ENCODE measurements at places on chromosomes 3 and 15.

- DNase-seq: no peak
Observed at GRCh38 chr15:78265752-78266224, 1.4 kb downstream of the DNAJA4 start.

DNA sequence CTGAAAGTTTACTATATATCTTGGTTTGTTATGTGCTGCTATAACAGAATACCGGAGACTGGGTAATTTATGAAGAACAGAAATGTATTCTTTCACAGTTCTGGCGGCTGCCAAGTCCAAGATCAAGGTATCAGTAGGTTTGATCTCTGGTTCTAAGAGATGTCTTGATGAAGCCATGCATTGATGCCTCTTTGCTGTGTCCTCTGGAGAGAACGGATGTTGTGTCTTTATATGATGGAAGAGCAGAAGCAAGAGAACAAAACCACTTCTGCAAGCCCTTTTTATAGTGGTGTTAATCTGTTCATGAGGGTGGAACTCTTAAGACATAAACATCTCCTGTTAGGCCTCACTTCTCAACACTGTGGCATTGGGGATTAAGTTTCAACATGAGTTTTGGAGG is 62.7 kb downstream of the TCF12 start:
- DNase-seq: no peak

GRCh38 chr3:42749753-42750231 is 23.3 kb downstream of the CCDC13 start:
- no peak for DNase-seq

- no peak for DNase-seq
Observed at GRCh38 chr3:23880703-23881339, 36.0 kb downstream of the NKIRAS1 start.

GRCh38 chr15:40050788-40051470 is 11.9 kb upstream of the SRP14 start:
- DNase-seq: no peak

- DNase-seq: no peak
Observed at GRCh38 chr3:66778777-66779176, 219.3 kb upstream of the KBTBD8 start.

DNA sequence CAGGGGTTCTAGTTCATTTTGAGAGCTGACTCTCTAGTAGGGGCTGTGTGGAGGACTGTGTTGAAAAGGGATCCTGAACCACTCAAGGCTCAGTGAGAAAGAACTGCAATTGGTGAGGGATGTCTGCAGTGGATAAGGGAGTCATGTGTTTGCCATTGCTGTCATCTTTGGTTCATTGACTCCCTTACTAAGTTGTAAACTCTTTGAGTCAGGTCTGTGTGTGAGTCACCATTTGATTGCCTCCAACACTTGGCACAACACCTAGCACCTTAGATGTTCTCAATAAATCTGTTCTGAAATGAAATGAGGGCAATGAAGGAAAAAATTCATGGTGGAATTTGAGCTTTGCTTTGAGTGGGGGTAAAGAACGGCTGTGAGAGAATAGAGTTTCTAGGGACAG is 51.7 kb downstream of the PLS1 start:
- no peak for DNase-seq

- no peak for DNase-seq
Observed at GRCh38 chr3:139930211-139930610, 4.8 kb upstream of the CLSTN2 start.

GRCh38 chr3:4904811-4905695 is 74.2 kb upstream of the BHLHE40 start:
- DNase-seq: no peak

DNA sequence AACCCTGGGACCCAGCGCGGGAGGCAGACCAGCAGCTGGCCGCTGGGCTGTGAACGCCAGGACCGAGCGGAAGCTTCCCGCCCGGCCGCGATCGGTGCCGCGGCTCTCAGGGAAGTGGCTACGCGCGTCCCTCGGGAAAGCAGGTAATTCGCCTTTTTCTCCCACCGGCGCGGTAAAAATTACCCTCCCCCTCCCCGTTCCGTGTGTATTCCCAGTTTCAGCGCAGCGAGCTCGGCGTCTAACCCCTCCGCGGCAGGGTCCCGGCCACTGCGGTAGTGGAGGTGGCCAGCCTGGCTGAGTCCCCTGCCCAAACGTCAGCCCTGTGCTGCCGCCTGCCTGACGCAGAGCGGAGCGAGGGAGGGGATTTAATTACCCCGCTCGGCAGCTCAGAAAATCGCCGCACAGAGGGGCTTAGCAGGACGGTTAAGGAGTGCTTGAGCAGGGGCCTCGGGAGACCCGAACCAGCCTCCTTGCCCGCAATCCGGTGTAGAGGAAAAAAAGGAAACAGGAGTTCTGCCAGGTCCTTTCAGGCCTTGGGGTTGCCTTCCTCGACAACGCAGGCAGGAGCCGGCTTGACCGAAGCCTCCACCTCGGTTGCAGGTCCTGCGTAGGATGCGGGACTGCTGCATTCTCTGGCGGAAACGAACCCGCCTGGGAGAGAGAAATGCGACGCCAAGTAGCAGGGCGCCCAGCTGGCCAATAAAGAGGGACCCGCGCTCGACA is 2.9 kb downstream of the GATA2 start:
- DNase-seq: peak; percentile 87

- DNase-seq: no peak
Observed at GRCh38 chr15:61200626-61201025, 28.5 kb downstream of the RORA start.

- no peak for DNase-seq
Observed at GRCh38 chr3:151962912-151963311, 89.5 kb downstream of the SUCNR1 start.

DNA sequence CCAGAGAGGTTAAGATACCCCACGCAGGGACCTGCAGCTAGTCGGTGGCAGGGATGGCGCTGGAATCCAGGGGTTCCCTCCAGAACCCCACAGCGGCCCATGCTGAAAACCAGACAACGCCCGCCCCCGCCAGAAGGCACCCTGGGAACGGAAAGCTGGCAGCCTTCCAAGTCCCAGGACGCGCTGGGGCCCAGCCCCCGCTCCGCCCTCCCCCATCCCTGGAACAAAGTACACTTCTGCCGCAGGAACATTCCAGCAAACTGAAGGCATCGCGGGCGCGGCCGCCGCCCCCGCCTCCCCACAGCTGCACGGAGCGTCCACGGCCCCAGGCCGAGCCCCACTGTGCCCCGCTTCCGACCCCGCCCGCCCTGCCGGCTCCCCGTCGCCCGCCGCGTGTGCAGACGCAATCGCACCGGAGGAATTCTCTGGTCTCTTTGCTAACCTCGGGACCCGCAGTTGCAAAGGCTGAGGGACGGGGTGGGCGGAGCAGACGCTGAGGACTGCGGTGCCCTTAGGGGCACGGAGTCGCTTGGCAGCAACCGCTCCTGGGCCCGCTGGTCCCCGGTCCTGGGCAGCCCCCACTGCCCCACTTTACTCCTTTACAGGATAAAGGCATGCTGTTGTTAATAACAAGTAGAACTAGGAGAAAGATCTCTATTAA is 44.8 kb upstream of the RNU6-1 start:
- peak; percentile 85 for DNase-seq

- DNase-seq: no peak
Observed at GRCh38 chr3:127167315-127168043, 25.5 kb upstream of the PRR23E start.

- DNase-seq: no peak
Observed at GRCh38 chr3:101902041-101902440, 52.7 kb downstream of the NFKBIZ start.

DNA sequence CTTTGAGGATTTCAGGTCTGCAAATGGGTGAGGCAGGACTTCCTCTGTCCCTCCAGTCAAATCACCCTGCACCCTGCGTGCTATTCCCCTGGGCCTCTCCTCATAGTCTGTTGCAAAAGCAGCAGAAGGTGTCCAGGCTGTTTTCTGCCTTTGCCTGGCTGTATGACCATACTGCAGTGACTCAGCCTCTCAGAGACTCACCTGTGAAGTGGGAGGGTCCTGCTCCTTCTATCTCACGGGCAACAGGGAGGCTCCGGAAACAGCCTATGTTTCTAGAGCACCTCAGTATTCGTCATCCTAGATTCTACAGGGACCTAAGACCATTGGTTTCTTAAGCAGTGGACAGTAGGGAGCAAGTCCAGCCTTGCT is 216.4 kb downstream of the TLE3 start:
- DNase-seq: no peak

DNA sequence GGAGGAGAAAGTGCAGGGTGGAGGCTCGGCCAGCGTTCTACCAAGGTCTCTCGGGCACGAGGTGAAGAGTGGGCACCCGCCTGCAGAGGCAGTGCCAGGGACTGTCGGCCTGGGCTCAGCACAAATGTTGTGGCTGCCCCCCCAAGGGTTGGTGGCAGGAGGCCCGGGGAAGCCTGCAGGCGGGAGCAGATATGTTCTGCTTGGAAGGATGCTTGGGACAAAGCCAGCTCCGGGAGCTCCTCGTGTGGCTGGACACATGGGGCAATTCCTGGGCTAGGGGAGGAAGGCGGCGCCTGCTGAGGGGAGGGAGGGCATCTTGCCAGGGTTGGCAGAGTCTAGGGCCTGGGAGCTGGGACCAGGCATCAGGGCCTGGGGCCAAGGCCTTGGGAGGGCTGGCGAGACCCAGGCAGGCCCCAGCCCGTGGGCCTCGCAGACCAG is 30.4 kb upstream of the FBLN2 start:
- no peak for DNase-seq

DNA sequence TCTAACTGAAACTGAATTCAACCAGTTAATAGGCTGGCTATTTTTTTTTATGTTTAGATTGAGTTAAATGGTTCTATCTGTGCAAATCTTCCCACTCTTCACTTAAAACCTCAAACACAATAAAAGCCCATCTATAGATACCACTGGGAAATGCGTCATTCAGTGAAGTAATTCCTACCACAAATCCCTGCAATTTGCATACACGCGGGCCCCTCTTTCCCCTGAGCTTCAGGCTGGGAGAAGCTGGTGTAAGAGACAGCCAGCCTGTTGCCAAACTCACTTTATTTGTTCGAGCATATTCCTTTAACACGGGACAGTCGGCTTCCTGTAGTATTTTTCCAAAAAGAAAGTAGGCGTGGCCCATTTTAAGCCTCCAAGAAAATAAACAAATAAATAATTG is 26.0 kb upstream of the MCTP2 start:
- DNase-seq: no peak
